Adrenal gland (tissue), 19 donors: ENCODE measurements at places on chromosomes 5 and 9.
A peak's percentile ranks its signal among the peaks of the same experiment; 100 is the strongest.

- no peak for DNase-seq
Measured at GRCh38 chr9:120775859-120776258, 17.4 kb downstream of the FBXW2 start.

GRCh38 chr9:131253891-131254491 lies 22.3 kb downstream of the FAM78A start:
- DNase-seq = peak; percentile 46

- no peak for DNase-seq
Measured at GRCh38 chr9:19022206-19022605, 10.8 kb downstream of the SAXO1 start.

DNA sequence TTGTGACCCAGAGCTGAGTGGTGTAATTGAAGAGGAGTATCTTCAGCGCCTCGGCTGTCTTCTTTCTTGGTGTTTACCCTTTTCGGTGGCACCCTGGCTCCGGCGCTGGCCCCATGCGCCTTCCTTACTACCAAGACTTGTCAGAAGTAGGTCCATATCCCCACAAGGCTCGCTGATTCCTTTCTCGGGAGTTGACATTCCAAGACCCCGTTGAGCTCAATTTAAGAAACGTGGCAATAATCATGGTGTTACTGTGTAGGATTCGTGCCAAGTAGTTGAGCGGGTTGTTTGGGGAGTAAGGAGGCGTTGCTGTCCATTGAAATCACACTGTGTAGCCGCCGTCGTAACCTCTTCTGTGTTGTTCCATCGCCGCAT lies 795 bp downstream of the NDUFAF2 start:
- DNase-seq = peak; percentile 38

- no peak for DNase-seq
Measured at GRCh38 chr9:133089271-133089671, 27.5 kb downstream of the CEL start.

DNA sequence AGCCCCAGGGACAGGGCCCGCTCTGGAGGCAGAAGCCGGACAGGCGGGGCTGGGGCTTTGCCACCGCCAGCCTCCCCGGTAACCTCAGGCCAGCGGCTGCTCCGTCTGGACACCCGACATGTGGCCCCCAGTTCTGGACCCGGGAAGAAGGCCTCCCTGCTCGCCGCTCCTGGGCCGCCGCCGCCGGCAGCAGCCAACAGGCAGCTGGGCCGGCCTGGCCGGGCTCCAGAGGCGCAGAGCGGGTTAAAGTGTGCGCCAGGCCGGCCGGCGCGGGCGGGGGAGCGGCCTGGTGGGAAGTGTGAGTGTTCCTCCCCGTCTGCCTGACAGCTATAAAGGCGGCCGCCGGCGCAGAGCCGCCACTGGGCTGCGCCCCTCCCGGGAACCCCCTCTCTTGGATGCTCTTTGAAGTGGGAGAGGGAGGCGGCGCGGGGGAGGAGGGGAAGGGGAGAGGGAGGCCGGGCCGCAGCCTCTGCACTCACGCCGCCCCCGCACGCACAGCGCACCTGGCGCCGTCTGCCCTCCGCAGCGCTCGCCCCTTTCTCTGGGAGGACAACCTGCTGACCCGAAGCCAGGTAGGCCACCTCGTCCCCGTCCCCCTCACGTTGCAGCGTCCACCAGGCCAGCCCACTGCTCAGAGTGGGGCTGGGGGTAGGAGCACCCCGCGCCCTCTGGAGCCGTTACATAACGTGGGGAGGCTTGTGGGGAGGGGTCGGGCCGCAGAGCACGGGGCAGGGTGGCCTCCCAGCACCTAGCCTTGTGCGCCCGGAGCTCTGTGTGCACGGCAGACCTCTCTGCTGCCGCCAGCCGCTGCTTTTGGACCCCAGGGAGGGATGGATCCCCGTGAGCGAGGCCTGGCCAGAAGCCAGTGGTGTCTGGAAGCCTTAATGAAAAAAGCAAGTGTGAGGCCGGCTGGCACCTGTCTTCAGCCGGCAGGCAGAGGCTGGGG lies at the start of gene ADAMTSL2:
Gene ADAMTSL2, plus strand, starts transcription at position 359 of the 946 bp plus-strand sequence. CDS start 2,009 bp downstream, outside the sequence.
- DNase-seq = peak; percentile 74

DNA sequence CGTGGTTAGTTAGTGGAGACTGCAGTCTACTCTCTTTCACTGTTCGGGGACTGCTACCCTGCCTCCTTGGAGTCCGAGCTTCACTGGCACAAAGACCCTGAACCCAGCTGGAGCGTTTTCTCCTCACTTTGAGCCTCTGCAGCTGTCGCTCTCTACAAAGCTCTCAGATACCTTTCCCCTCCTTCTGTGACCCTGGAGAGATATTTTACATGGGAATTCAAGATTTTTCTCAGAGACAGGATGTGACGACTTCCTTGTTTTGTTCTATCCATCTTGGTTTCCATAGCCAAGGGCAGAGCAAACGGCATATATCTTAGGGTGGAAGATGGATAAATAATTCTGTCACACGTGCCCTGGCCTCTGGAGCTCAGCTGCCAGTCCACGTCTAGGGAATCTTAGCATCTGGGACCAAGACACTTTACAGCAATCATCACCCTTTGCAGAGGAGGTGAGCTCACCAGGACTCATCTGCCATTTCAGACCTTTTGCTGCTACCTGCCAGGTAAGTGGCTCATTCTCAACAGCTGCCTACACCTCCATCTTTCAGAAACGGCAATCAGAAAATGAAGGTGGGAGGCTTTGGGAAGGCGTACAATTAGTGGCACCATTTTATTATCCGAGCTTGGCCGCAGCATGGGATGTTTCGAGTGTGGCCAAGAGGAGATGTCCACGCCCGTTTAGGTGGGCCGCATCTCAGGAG lies at the start of gene BTNL9:
Gene BTNL9, plus strand, starts transcription at position 336 of the 700 bp plus-strand sequence. CDS start 5,224 bp downstream, outside the sequence.
- no peak for DNase-seq

- no peak for DNase-seq
Measured at GRCh38 chr5:55715519-55716078, 3.5 kb upstream of the SLC38A9 start.

GRCh38 chr9:113620377-113621161 lies 157.0 kb downstream of the RGS3 start:
- DNase-seq = peak; percentile 88

DNA sequence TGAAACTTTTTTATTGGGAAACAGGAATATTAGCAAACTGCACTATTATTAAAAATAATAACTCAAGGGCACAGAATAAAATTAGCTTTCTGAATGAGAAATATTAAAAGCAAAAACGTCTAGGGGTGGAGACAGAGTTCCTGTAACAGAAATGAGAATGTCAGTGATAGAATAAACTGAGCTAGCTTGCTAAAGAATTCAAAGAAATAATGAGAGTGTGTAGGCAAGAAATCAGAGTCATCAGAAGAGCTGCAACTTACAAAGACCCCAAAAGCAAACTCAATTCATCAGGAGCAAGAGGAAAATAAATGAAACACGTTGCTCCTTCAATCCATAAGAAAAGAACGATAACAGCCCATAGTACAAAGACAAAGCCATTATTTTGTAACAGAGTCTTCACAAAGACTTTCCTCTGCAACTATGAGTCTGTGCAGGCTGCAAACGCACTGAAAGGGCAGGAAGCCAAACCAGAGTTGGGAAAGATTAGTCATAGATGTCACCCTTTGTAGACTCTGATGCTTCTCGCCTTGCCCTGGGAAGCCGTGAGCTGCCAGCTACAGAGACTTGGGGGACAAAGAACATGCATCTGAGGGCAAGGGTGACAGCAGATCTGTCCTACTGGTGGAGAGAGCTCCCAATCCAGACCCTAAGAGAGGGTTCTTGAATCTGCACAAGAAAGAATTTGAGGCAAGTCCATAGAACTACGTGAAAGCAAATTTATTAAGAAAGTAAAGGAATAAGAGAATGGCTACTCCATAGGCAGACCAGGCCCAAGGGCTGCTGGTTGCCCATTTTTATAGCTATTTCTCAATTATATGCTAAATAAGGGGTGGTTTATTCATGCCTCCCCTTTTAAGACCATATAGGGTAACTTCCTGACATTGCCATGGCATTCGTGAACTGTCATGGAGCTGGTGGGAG lies 40.8 kb downstream of the SHC3 start:
- peak; percentile 92 for DNase-seq

- DNase-seq = no peak
Measured at GRCh38 chr5:1211701-1212100, 10.3 kb downstream of the SLC6A19 start.

- no peak for DNase-seq
Measured at GRCh38 chr9:93185266-93186214, 1.6 kb downstream of the WNK2 start.

DNA sequence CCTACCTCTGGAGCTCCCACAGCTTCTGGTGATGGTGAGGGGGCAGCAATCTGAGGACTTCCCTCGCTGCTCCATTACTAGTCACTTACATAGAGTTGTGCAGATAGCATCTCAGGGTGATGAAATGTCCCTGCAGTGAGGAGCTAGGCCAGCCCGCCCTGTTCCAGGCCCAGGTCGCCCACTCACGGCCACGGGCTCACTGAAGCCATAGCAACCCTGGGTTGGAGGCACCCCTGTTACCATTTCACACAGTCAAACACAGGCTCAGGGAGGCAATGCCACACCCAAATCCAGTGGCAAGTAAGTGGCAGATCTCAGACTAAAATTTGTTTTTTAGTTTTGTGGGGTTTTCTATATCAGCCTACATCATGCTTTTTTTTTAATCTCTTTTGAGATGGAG lies 19.6 kb downstream of the SH2D3C start:
- no peak for DNase-seq

- DNase-seq = peak; percentile 65
Measured at GRCh38 chr5:181181650-181182565, 23.1 kb downstream of the TRIM7 start.

- no peak for DNase-seq
Measured at GRCh38 chr9:134545543-134546245, 95.9 kb upstream of the COL5A1 start.

DNA sequence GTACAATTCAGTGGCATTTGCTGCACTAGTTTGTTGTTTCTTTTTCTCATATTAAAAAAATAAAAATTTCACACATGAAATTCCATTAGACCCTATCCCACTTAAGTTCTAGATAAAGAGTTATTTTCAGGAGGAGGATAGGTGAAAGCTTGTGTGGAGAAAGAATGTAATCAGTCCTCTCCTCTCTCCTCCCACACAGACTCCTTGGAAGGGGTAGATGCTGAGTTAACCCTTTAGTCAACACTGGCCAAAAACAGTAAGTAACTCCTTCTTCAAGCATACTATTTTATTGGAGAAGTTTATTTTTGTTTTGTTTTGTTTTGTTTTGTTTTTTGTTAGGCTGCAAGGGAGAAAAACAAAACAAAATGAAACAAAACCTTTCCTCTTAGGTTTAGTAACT lies 30.6 kb upstream of the LMNB1 start:
- no peak for DNase-seq

DNA sequence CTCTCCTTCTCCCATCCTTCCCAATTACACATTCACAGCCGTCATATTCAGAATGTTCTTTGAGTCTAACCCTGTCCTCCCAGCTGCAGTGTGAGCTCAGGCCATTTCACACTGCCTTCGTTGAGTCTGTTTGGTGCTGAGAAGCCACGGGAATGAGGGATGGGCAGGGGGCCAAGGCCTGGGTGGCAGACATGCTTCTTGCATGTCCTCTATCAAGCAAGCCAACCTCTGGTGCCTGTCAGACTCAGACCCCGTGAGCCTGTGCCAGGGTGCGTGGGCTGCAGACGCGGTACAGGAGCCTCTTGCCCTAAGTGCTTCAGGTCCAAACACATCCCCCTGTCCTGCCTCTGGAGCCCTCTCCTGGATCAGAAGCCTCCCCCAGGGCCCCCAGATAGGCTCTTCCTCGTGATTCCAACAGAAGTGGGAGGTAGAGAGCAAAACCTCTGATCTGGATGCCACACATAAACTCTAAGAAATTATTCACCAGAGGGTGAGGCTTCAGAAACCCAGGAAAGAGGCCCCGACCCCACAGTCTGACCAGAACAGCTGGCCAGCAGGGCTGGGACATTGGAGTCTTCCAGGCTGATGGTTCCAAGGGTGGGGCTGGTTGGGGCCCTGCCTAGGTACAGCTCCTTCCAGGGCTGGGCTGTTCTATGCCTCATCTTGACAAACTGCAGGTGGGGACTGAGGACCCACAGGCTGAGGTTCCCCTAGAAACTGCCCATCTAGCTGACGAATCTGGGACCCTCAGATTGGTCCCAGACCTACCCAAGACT lies 46.7 kb upstream of the CDKN2AIPNL start:
- no peak for DNase-seq

DNA sequence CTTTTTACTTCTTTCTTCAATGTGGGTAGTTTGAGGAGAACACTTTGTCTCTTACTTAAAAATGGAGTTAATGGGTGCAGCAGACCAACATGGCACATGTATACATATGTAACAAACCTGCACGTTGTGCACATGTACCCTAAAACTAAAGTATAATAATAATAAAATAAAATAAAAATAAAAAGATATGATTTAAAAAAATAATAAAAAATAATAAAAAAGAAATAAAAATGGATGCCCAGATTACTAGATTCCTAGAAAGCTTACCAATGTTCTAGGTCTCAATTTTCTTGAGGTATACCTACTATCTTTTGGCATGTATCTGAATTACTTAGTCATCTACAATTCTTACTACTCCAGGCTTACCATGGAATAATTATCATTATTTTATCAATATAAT lies 2001.6 kb upstream of the CDH9 start:
- no peak for DNase-seq

DNA sequence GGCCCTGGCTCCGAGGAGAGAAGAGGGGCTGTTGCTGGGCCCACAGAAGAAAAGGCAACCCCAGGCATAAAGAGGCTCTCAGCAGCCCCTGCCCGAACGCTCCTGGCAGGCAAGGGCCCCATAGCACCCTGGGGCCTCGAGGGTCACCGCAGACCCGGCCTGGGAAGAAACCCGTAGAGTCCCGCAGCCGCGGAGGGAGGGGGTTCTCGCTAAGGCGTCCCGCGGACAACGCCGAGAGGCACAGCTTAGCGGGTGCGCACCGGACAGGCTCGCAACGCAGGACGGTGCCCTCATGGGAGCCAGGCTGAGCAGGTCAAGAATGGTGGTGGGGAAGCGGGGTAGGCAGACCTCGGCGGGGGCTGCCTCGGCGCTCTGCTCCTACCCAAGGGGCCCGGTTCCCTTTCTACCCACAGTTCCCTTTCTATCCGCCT lies 6.7 kb downstream of the PITX1 start:
- DNase-seq = no peak

DNA sequence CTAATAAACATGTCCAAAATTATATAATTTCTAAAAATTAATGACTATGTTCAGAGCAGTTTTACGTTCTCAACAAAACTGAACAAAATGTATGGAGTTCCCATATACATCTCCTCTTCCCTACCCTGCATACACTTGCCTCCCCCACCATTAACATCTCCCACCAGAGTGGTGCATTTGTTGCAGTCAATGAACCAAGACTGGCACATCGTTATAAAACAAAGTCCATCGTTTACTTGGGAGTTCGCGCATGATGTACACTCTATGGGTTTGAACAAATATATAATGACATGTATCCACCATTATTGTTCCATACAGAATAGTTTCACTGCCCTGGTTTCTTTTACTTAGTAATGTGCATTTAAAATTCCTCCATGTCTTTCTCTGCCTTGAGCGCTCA lies 130.1 kb downstream of the APBA1 start:
- no peak for DNase-seq
